NCI-H1092 treated with DMSO at 0.1 percent for 48 hours (cell line): ENCODE measurements at places on chromosomes 6 and 20.

- DNase-seq, result no peak
Observed at GRCh38 chr6:161257793-161258457, 15.9 kb downstream of the AGPAT4 start.

DNA sequence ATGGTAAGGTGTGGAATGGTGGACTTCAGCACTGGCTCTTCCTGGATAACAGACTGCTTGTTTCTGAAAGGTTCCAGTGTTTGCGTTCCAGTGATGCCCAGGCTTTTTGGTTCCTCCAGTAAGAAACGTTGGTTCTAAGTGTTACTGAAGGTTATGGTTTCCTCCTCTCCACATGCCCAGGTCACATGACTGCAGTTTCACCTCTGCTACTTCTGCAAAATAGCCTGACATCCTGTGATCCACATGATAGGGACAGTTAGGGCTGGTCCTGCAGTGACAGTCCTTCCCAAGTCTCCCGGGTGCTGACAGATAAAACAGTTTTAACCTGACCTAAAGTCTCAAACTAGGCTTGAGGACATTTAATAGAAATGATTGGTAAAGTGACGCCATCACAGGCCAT lies 132.2 kb upstream of the CST7 start:
- DNase-seq, result no peak

DNA sequence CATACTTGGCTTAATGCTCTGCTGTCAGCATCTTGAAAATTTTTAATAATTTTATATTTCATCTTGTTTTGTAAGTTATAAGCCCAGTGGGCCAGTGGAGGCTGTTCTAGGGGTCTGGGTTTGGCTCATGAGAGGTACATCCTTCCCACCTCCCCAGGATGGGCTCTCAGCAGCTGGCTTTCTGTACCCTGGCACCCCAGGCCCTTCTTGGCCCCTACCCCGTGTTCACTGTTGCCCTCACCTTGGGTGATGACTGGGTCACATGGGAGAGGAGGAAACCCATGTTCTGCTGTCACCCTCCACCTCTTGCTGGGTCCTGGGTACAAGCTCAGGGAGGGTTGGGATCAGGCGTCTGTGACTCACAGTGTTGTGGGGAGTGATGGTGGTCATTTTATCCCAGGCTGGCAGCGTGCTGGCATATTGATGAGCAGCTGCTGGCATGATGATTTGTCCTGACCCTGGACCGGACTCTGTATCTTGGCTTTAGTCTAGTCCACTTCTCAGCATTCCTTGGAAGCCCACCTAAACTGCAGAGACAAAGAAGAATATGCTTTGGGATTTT lies 34.6 kb downstream of the SLC16A10 start:
- no peak for DNase-seq

- no peak for DNase-seq
Observed at GRCh38 chr6:113627480-113627879, 229.7 kb upstream of the MARCKS start.

DNA sequence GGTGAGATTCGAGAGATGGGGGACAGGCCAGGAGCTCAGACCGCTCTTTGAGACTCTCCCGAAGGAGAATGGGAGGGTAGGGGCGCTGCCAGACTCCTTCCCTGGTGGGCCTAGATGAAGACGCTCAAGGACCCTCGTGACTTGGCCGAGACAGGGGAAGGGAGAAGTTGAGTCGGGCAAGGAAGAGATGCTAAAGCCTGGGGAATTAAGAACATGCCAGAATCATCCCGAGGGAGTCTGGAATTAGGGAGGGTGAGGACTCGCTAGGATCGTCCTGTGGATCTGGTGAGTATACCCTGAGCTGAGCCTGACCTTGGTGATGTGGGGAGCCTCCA lies 529 bp downstream of the UBE2C start:
- DNase-seq, result no peak

DNA sequence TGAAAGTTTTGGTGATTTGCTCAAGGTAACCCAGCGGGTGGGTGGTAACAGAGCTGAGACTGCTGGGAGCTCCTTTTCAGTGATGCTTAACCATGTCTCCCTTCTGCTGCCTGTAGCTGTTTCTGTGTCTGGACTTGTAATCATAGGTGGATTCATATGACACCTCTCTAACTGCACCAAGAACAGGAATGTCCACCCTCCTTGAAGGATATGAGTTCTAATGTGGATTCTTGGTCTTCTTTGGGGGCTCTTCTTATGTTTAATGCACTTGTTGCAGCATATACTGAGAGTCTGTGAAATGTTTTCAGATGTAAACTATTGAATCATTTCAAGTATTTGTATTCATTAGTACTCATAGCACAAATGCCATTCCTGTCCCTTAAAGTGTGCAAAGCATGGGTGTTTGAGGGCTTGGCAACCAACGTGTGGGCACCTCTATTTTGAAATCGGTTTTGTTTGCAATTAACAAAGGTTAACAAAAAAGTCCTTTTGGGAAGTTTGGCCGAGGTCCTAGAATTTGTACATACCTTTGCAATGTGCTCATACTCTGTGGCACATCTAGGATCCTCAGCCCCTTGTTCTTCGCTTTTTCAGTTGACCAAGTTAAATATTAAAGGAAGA lies 138.0 kb downstream of the SOX4 start:
- DNase-seq, result no peak

DNA sequence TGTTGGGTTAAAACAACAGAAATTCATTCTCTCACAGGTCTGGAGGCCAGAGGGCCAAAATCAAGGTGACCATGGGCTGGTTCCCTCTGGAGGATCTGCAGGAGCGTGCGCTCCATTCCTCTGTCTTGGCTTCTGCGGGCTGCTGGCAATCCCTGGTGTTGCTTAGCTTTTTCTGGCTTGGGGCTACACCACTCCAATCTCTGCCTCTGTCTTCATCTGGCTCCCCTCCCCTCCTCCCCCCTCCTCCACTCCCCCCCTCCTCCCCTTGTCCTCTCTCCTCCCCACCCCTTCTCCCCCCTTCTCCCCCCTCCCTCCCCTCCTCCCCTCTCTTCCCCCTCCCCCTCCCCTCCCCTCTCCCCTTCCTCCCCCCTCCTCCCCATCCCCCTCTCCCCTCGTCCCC lies 321.3 kb upstream of the ARID1B start:
- no peak for DNase-seq

- DNase-seq, result no peak
Observed at GRCh38 chr20:22381812-22382416, 202.5 kb downstream of the FOXA2 start.

DNA sequence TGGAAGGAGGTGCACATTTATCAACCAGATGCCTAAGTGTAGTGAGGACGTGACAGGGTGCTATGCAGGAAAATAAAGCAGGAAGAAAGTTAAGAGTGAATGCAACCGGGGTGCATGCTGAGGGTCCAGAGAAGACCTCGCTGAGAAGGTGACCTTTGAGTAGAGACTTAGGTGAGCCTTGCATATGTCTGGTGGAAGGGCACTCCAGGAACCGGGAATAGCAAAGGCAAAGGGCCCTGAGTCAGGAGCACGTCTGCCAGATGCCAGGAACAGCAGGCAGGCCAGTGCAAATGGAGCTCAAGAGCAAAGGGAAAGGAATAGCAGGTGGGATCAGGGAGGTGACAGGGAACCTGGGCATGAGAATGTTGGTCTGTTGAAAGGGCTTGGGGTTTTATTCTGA lies 445.5 kb downstream of the PREX1 start:
- no peak for DNase-seq

DNA sequence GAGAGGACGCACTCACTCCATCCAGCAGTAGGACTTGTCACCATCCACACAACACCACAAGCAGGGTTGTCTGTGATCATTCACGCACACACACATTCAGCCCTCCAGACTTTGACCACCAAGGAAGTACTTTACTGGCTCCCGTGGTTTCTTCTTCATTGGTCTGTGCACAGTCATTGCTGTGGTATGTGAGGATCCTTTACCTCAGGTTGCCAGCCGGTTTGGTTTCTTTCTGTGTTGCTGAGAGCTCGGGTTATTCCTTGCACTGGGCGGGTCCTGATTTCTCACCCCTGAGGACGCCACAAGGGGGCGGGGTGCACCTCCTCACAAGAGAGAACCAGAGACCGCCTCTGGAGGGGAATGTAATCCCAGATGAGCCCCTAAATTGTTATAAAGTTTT lies 11.2 kb downstream of the SLC35A1 start:
- DNase-seq, result no peak

- DNase-seq, result no peak
Observed at GRCh38 chr6:127136786-127137185, 18.3 kb downstream of the RSPO3 start.

DNA sequence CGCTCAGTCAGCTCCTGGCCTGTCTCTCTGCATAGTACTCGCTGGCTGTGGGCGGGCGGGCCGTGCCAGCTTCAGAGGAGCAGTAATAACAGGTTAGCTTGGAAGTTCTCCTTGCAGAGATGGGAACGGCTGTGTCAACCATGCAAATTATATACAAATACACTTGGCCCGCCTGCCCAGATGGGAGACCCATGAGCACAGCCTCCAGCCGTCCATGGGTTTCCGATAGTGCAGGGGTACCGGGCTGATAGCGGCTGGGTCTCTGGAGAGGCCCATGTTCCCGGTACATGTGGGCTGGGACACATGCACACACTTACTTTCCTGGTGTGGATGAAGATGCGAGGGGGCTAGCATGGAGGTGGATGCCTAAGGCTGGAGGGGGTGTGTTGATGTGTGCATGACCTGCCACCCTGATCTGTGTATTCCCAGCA lies 12.8 kb upstream of the ZNF831 start:
- no peak for DNase-seq

GRCh38 chr6:166469426-166469961 lies 86.8 kb upstream of the MPC1 start:
- DNase-seq, result no peak

- DNase-seq, result no peak
Observed at GRCh38 chr20:50649590-50649989, 41.8 kb downstream of the RIPOR3 start.

- DNase-seq, result no peak
Observed at GRCh38 chr6:1240766-1241318, 71.1 kb upstream of the FOXQ1 start.

GRCh38 chr6:11492464-11493290 lies 44.9 kb upstream of the TMEM170B start:
- DNase-seq, result no peak

- no peak for DNase-seq
Observed at GRCh38 chr6:134173366-134173725, 120.9 kb upstream of the SLC2A12 start.

GRCh38 chr6:19268117-19268516 lies 569.1 kb upstream of the ID4 start:
- no peak for DNase-seq

DNA sequence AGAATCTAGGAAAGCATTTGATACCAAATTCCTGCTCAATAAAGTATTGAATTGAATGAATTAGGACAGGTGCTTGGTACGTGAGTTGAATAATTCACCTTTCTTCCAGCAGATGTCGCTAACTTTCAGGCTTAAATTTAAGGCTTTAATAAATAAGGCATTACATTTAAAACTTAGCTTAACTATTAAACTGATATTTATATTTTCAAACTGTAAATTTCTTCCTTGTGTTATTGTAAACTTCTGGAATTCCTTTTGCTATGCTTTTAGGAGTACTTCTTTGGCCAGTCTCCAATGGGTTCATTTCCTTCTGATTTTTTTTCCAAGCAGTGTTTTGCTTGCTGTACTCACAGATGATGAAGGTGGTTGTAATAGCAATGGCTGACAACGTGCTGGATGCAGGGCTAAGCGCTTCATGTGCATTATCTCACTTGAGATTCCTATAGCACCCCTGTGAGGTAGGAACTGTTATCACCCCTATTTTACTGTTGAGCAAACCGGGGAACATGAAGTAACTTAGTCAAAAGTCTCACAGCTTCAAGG lies 71.3 kb upstream of the SLC2A12 start:
- peak; percentile 56 for DNase-seq

DNA sequence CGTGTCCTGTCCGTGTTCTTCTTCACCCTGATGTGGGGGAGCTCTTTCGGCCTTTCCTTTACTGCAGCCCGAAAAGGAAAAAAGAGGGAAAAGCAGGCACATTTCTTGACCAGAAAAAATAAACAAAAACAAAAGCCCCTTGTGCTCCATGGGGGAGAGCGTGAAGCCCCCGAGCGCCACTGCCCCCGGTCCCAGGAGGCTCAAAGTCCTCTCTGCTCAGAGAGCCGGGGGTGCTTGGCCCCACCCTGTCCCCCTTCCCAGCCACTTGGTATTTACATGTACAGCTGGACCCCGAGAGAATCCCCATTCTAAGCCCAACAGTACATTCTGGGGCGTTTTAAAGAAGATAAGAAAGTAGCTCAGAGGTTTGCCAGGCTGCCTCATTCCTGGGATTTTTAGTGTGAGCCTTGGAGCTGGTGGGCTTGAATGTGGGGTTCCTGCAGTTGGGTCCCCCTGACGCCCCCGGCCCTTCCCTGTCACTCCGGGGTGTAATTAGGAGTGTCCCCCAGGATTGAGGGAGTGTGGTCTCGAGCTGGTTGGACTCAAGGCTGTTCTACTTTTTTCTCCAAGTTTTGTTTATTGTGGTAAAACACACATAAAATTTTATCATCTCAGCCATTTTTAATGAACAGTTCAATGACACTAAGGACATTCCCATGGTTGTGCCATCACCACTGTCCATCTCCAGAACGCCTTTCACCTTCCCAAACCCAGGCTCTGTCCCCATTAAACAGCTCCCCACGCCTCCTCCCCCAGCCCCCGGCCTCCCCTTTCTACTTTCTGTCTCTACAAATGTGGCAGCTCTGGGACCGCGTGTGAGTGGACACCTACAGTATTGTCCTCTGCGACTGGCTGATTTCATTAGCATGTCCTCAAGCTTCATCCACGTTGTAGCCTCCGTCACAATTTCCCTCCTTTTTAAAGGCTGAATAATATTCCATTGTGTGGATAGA lies 55.7 kb upstream of the BHLHE23 start:
- no peak for DNase-seq

- DNase-seq, result no peak
Observed at GRCh38 chr6:168149015-168149414, 70.0 kb upstream of the FRMD1 start.

DNA sequence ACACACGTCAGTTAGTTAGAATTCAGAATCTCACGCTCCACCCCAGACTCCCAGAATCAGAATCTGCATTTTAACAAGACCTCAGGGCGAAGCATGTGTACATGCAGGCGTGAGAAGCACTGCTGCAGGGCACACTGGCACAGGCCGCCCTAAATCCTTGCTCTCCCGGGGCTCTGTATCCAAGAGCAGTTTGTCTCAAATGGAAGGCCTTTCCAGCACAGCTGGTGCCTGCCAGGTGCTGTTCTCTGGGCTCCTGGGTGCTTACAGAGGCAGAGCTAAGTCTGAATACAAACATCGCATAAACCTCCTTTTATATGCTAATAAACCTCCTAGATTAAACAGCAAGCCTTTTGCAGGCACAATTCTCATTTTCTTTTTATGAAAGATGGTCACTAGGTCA lies 119.1 kb upstream of the CD93 start:
- DNase-seq, result peak; percentile 51

DNA sequence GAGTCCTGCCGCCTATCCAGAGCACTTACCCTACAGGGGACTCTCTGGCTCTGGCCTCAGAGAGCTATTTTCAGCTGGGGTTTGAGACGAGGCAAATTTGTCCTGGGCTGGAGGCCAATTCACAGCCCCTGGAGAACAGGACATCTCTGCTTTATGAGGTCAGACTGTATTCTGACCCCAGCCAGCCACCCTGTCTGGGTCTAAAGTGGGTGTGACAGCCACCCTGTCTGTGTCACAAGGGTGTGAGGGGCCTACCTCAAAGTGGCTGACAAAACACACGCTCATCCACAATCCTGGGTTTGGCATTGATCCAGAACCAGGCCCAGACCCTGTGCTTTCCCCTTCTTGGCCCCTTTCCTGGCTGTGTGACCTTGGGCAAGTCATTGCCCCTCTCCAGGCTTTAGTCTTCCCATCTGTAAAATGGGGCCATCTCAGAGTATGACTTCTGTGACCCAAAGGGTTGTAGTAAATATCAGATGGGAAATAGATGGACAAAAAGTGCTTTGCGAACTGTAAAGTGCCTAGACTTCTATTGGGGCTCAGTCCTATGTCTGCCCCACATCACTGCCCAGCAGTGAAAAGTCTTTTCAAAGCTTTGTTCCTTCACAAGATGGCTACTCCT lies 44.1 kb upstream of the TGM2 start:
- DNase-seq, result no peak
